Memory B cell (primary cell): ENCODE measurements at places on chromosomes 11 and 22.

GRCh38 chr11:60993615-60994014 lies 22.1 kb downstream of the CD6 start:
- DNase-seq: no peak

GRCh38 chr11:115188188-115188897 lies 315.9 kb downstream of the CADM1 start:
- no peak for DNase-seq

GRCh38 chr22:45270095-45271020 lies 14.4 kb upstream of the UPK3A start:
- DNase-seq: no peak

GRCh38 chr11:80593648-80594374 lies 1153.0 kb upstream of the TENM4 start:
- DNase-seq: no peak

GRCh38 chr11:9313648-9314290 lies 624 bp downstream of the TMEM41B start:
- DNase-seq: no peak
